ENCODE measurements at places on chromosomes 16 and 17.

- no peak for DNase-seq
Measured at GRCh38 chr17:58538811-58539409, 24.5 kb upstream of the MTMR4 start.

DNA sequence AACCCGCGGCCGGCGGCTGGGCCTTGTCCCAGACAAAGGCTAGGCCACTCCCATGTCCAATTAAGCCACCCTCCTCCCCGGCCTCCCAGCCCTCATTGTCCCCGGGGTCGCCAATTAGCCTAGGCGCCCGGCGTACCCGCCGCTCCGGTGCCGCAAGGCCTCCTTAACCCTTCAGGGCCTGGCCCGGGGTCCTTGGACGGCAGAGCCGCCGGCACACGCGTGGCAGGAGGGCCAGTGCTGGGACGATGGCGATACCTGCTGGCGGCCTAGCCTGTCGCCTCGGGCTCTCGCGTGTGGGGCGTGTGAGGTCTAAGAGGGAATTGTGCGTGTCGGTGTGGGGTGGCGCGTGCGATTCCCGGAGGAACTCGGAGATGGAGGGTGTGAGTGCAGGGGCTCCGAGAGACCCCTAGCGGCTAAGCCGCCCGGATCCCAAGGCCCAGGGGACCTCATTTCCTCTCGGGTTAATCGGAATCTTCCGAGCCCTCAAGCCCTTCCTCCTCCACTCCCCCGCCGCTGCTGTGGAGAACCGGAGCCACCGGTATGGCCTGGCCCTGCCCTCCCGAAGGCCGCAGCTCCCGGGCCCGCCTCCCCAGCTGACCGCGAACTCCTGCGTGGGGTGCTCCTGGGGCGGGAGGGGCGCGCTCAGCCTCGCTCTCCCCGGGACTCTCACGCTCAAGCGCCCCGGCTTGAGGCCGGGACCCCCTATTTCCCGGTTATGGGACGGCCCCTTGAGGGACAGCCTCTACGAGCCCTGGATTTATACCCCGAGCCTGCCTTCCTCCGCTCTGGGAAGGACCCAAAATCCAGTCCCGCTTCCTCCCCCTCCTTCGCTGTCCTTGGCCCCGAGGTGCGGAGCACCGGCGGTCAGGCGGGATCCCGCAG lies 11.9 kb downstream of the TBX2 start:
- no peak for DNase-seq

- peak; percentile 85 for DNase-seq
Measured at GRCh38 chr17:64020056-64020766, at the start of gene ICAM2. Gene ICAM2, minus strand, starts transcription at chr17:64020633. Its CDS starts 13,942 bp downstream, at chr17:64006691.

GRCh38 chr16:24217461-24217860 lies 38.7 kb upstream of the CACNG3 start:
- DNase-seq, result no peak

DNA sequence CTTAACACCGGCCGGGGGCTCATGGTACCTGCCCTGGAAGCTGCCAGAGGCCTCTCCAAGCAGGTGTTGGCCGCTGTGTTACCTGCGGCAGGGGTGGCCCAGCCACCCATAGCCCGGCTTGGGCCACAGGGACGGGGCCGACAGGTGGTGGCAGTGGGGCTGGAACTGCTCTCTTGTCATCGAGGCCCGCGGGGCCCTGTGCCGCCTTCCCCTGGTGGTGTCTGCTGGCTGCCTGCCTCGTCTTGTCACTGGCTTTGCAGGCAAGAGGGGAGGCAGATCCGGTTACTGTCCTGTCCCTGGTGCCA lies 27.1 kb downstream of the GSE1 start:
- DNase-seq, result no peak

GRCh38 chr16:7452090-7452489 lies 119.4 kb downstream of the RBFOX1 start:
- DNase-seq, result no peak

DNA sequence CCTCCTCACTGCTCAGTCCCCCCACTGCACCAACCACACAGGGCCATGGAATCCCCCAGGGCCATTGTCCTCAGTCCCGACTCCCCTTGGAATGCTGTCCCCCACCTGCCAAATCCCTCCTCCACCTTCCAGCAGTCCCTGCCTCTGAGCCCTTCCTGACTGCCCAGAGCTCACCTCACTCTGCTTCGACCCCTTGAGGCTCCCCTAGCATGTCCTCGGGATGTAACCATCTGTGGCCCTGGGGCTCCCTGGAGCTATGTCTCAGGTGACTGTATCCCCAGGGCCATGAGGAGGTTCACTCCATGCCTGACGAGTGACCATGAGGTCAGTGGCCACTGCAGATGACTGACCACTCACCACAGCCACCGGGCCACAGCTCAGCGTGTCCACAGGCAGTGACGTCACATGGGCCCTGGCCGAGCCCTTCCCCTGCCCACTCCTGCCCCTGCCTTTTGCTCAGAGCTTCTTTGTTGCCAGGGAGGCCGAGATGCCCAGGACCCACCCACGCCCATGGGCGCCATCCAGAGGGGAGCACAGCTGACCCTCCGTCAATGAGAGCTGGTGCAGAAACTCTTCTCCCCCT lies 7.7 kb upstream of the PIEZO1 start:
- no peak for DNase-seq

GRCh38 chr16:66925322-66925840 lies at the start of gene RRAD:
Gene RRAD, minus strand, starts transcription at chr16:66925535. Its CDS starts 356 bp downstream, at chr16:66925179.
- no peak for DNase-seq

- DNase-seq, result no peak
Measured at GRCh38 chr17:80701730-80702129, 157.1 kb downstream of the RPTOR start.

- no peak for DNase-seq
Measured at GRCh38 chr16:87585442-87586200, 16.7 kb upstream of the JPH3 start.

DNA sequence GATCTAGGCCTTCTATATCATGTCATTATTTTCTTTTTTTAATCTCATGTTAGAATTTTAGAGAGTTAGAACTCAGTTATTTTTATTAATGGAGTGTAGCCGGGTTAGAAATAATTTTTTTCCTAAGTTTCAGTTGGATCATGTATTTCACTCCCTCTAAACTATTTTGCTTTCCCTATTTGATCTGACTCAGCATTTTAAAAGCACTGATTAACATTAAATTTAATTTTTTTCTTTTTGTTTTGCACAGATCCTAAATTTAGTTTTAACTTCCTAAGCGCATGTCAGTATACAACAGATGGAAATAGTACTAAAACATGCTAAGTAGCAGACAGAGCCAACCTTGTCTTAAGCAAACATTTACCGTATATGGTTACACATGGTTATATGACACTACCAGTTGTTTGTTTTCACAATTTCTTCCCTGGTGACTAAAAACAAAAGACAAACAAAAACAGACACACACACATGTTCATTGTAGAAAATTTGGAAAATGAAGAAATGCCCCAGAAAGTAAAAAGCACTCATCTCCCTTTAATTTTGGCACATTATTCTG lies 33.6 kb upstream of the RAB11FIP4 start:
- DNase-seq, result no peak

DNA sequence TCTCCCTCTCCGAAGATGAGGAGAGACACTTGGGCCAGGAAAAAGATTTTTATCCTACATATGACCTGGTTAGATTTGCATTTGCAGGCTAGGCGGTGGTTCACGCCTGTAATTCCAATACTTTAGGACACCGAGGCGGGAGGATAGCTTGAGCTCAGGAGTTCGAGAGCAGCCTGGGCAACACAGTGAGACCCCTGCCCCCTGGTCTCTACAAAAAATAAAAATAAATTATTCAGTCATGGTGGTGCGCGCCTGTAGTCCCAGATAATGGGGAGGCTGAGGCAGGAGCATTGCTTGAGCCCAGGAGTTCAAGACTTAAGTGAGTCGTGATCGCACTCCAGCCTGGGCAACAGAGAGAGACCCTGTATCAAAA lies 7.9 kb upstream of the THAP11 start:
- DNase-seq, result no peak

DNA sequence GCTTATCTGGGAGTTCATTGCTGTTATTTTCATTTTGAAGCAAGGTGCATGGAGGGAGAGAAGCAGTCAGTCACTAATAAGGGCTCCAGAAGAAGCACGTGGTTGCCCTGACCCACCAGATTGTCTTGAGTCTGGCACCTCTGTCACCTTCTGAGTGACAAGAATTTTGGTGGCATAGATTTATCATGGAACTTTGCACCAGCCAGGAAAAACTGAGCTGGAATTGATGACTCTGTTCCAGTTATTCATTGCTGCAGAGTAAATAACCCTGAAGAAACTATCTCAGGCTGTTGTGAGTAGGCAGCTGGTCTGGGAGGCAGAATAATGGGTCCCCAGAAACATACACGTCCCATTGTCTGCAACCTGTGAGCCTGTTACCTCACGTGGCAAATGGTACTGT lies 44.8 kb downstream of the HSD17B2 start:
- DNase-seq, result no peak

- no peak for DNase-seq
Measured at GRCh38 chr16:18048853-18049546, 287.5 kb downstream of the NPIPA8 start.

DNA sequence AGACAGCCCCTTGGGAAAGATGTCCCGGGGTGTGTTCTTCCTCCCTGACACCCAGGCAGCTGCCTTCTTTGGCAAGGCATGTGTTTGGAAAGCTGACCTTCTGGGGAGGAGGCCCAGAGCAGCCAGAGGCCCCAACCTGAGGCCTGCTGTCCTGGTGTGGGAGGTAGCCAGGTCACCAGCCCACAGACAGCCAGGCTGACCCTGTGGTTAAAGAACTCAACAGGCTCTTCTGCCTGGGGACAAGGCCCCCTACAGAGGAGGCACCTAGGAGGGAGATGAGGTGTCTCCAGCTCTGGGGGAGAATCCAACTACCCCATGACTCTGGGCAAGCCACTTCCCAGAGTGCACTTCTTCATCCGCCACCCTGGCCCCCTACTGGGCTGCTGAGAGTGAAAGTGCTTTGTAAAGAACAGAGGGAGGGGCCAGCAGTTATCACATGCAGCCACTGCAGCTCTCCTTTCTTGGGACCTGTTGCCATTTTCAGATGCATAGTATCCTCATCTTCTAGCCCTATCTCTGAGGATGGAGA lies 13.1 kb upstream of the SREBF1 start:
- DNase-seq, result peak; percentile 79

DNA sequence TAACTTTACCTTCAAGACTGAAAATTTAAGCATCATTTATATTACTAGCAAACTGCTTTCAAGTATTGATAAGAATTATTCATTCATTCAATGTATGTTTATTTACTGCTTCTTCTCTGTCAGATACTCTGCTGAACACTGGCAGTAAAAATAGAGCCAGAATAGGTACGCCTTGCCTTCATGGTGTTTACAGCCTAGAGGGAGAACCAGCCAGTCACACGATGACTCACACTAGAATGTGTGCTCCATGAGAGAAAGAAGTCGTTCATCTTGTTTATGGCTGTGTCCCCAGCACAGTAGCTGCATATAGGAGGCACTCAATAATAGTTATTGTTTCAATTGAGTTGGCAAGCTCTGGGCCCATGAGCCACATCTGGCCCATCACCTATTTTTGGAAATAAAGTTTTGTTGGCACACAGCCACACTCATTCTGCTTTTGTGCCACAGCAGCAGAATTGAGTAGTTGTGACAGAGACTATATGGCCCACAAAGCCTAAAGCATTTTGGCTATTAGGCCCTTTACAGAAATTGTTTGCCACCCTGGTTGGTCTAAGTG lies 84.2 kb downstream of the TMC6 start:
- DNase-seq, result no peak

DNA sequence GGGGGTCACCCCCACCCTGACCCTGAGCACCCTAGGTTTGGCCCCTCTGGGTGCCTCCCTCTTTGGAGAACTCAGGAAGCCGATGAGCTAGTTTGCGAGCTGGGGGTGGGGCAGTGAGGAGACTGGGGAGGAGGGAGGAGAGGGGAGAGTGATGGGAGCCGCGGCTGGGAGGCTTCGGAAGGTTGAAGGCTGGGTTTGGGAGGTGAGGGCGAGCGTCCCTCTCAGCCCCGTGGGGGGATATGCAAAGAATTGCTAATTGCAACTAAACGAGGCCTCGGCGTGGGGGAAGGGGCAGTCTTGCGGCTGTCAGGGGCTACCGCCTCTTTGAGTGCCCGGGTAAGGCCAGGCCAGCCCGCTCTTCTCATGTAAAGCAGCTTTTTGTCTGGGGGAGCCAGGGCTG lies 17.6 kb upstream of the FZD2 start:
- no peak for DNase-seq

DNA sequence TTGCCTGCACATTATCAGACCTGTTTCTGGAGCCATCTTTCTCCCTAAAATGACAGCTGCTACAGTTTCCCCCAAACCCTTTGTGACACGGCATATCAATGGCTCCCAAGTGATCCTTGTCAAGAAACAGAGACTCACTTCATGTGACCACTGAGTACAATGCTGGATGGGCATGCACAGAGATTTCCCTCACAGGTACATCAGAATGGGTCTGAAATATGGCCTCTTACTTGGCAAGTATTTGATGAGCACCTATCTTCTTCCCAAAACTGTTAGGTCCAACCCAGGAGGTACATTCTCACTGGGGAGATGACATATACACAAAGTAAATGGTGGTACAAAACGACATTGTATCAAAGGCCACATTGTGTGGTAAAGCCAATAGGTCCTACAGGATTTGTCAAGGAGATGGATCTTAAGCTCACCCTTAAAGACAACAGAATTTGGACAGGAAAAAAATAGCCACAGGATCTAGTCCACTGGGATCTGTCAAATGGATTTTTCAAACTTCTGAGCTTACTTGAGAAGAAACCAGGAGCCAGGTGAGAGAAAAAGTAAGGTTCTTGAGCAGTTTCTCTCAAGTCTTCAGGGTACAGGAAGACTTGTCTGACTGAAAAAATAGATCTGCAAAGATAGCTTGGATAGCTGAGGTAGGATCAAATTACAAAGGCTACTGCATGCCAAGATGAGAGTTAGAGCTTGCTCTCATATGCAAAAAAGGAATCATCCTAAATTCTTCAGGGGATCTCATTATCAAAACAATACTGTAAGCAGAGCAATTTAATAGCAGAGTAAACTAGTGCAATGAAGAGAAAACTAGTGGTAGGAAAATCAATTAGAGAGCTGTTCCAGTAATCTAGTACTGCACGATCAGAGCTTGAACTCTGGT lies 28.8 kb downstream of the RNF43 start:
- DNase-seq, result no peak

DNA sequence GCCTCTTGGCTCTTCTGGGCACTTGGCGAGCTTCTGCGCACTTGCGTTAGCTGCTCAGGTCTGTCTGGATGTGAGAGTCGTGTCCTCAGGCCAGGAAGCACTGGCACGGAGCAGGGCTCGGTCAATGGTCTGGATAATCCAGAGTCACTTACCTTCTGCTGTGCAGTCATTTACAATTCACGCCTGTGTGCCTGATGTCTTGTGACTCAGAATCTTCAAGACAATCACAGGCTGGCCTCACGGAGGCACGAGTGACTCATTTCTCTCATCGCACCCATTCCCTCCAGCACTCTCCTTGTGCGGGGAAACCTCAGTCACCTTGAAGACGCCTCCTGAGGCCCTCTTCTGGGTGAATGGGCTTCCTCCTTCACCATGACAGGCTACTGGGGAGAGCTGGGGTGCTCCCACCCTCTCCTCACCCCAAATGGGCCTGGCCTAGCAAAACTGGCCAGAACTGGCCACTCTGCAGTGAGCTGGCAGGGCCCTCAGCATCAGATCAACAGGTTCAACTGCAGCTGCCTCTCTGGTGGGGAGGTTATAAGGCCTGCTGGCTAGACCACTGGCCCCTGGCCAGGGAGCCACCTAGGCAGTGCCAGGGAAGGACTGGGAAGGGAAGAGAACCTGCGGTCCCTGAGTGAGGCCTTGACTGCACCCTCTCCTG lies 1.9 kb upstream of the CAPN15 start:
- DNase-seq, result peak; percentile 72

Data from activated naive CD8-positive, alpha-beta T cell treated with anti-CD3 and anti-CD28 coated beads, Interleukin-2, amount 50 U/mL, for 24 hours (primary cell).